ENCODE measurements at places on chromosomes 4 and X. TPM values are rescaled to one million over a fixed set of nuclear protein-coding genes. Genes with fewer than 3 reads are reported as not detected.
A peak's percentile ranks its signal among the peaks of the same experiment; 100 is the strongest.

DNA sequence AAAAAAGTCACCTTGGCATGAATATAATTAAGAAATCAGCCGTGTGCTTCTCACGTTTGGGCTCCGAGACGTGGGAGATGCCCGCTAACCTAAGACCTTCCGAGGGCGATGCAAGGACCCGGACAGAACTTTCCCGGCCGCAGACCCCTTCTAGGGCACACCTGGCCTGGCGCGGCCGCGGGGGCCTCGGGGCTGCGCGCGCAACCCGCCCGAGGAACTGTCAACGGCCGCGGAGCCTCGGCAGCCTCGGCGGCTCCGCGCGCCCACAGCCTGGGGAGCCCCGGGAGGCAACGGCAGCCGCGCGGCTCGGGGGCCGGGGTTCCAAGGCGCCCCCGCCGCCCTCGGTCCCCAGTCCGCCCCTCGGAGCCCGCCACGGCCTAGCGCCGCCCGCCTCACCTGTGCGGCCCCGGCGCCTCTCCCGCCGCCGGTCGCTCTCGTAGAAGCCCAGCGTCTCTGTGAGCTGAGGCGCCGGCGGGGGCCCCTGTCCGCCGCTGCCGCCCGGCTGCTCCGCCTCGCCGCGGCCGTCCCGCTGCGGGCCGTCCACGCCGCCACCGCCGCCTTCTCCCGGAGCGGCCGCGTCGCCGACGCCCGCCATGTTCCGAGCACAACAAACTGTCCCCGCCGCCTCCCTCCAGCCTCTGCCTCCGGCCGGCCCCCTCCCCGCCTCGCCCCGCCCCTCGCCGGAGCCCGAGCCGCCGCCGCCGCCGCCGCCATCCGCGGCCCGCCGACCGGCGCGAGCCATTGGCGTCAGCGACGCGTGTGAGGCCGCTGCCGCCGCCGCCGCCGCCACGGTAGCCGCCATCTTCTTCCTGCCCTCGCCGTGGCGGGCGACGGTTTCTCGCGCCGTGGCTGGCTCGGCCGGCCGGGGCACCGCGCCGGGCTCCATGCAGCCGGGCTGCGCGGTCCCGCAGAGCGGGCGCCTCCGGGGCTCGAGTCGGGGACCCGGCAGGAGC, at the start of gene TAPT1:
TAPT1 (minus strand) TSS at position 609 of the 953 bp plus-strand sequence; CDS start at position 595, 14 bp downstream.
- DNase-seq = peak; percentile 89

DNA sequence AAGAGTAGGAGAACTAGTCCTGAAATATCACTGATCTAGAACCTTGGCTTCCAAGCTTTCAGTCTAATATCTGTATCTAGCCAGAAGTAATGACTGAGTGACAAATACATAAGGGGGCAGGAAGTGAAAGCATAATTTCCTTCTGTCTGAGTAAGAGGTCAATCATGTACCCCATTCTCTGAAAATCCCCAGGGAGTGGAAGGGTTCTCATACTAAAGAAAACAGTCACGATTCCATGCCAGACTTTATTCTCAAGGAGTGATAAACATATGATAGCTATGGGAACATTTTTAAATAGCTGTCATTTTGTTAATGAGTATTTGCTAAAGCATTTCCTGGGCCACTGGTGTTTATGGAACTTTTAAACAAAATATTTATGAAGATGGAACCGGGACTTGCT, 308.5 kb downstream of the ARHGAP24 start:
- no peak for DNase-seq

DNA sequence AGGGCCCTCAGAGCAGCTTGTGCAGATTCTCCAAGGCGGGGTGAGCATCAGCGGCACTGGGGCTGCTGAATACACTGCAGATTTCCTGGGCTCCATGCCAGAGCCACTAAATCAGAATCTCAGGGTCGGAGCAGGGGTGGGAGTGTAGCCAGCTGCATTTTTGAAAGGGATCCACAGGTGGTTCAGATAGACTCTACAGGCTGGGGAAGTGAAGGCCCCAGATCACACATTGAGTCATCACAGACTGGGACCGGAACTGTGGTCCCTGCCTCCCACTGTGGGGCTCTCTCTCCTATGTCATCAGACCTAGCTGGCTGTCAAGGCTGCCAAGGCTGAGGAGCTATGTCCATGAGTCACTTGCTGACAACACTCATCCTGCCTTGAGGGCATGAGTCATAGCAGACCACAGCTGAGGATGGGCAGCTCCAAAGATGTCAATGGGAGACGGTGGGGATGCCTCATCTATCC, 162.3 kb upstream of the MAMLD1 start:
- peak; percentile 83 for DNase-seq

DNA sequence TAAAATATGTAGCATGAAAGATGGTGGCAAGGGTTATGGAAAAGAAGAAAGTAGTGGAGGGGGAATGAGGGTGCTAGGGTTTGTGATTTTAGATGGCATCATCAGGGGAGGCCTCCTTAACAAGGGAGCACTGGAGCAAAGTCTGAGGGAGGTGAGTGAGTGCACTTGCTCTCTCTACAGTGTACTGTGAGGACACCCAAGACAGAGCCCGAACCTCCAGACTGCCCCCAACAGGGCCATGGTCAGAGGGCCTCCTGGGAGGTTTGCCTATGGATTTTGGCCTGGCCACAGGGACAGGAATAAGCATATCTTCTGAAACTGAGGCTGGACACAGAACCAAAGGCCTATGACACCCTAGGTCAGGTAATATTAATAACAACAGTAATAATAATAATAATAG, 21.4 kb upstream of the PJA1 start:
- no peak for DNase-seq

DNA sequence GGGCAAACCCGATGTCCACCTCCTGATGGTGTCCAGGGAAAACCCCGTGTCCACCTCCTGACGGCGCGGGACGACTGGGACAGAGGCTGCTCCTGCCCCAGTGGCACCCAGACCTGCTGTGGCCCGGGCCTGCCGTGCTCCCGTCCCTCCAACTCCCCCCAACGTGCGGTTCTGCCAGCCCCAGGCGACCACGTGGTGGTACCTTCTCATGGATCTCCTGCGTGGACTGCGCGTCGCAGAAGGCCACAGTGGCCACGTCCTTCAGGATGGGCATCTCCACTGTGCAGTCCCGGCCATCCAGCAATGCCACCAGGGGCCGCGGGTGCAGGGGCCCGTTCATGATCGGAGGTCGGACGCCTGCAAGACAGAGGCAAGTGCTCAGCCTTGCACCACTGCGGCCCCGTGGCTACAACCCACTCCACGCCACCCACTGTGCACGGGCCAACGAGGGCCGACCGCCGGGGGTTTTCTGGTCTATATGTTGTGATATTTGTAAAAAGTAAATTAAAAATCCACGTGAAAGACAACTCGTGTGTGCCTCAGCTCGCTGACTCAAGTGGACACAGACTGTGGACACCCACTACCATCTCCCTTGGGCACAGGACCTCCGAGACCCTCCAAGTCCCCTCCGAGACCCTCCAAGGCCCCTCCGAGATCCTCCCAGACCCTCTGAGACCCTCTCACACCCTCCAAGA, 10.8 kb downstream of the CTBP1 start:
- DNase-seq = no peak

GRCh38 chr4:76607266-76607799, 172.3 kb downstream of the SHROOM3 start:
- DNase-seq = no peak

DNA sequence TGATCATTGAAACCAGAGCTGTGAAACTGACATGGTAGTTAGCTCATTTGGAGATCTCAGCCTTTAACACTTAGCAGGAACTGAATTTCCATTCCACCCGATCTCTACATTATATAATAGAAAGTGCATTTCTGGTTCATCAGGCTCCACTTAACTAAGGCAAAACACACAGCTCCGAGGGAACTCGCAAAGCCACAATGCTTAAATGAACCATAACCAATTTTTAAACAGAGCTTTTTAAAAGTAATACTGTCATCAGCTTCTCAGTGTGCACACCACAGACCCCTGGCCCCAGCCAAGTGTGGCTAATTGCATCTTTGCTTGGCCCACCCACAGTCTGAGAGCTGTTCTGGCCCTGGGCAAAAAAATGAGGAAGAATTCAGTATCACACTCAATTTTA, 66.1 kb downstream of the DCHS2 start:
- DNase-seq = no peak

GRCh38 chrX:129188231-129188630, 335.1 kb downstream of the SMARCA1 start:
- DNase-seq = no peak

DNA sequence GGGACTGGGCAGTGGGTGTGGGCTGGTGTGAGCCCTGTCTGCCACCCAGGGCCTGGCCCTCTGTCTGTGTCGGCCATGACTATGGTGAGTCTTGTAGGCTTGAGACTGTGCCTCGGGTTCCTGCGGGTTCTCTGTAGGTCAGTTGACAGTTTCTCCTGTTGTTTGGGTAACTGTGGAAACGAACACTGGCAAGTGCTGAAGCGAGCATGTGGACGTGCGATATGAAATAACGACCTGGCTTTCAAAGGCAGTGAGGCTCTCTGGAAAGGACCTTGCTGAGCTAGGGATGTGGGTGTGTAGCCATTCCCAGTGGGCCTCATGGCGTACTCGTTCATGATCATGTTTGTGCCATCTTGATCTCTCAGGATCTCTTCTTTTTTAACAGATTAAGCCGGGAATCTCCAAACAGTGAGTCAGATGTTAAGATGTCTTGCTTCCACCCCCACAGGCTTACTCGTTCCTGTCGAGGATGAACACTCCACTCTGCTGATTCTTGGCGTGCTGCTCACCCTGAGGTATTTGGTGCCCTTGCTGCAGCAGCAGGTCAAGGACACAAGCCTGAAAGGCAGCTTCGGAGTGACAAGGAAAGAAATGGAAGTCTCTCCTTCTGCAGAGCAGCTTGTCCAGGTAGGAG, 41.3 kb downstream of the HTT start:
- no peak for DNase-seq

The F8A3 gene
- total RNA-seq = 29.2 TPM

The CISD2 gene
- total RNA-seq = 33.5 TPM

The UGT2B11 gene
- not detected for total RNA-seq

The RPGR gene
- total RNA-seq = 7.1 TPM

The ZNF674 gene
- total RNA-seq = 2.6 TPM

The SEPTIN6 gene
- total RNA-seq = 183 TPM

The TMSB15C gene
- total RNA-seq = 3.3 TPM

Measured in activated CD4-positive, alpha-beta T cell treated with anti-CD3 and anti-CD28 coated beads for 36 hours (primary cell).